Panc1 (cell line): ENCODE measurements at places on chromosomes 6 and 20.

- DNase-seq: no peak
These were observed 36.2 kb upstream of the ANGPT4 start for GRCh38 chr20:952196-952795.

- DNase-seq: no peak
These were observed 46.8 kb upstream of the FAM83C start for GRCh38 chr20:35339007-35339406.

GRCh38 chr20:62938105-62938888 lies at the start of gene GID8:
TSS of gene GID8 (plus strand) at chr20:62938147. CDS start at chr20:62941503, 3,356 bp downstream.
- no peak for DNase-seq

DNA sequence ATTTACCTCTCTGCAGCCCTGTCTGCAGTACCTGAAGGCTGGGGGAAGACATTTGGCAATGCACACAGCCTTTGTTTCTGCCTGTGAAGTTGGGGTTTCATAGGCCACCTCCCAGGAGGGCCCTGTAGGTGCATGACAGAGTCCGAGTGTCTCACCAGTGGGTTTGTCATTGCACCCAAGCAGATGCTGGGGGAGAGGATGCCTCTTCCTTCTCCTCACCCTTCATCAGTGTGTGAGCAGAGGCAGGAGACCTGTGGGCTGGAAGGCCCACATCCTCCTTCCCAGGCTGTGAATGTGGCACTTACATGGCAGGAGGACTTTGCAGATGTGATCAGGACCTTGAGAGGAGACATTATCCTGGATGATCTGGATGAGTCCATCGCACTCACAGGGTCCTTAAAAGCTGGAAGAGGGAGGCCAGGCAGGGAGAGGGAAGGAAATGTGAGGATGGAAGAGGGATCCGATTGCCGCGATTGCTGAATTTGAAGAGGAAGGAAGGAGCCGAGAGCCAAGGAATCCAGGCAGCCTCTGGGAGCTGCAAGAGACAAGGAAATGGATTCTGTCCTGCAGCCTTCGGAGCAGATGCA lies 30.4 kb downstream of the SYNJ2 start:
- DNase-seq: no peak

DNA sequence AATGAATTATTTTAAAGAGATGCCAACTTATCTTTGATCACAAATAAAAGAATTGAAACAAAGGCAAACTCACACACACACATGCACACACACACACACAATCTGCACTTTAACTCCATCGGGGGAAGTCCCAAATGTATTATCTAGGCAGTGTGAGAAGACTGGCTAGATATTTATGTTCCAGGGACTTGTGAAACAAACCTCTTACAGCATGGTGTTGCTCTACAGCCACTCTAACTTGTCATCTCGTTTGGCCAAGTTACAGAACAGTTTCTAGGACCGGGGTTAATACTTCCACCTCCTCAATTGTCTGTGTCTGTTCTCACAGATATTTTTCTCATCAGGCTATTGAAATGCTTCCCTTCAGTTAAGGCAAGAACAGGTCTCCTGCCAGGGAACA lies 855.0 kb downstream of the EPHA7 start:
- no peak for DNase-seq

DNA sequence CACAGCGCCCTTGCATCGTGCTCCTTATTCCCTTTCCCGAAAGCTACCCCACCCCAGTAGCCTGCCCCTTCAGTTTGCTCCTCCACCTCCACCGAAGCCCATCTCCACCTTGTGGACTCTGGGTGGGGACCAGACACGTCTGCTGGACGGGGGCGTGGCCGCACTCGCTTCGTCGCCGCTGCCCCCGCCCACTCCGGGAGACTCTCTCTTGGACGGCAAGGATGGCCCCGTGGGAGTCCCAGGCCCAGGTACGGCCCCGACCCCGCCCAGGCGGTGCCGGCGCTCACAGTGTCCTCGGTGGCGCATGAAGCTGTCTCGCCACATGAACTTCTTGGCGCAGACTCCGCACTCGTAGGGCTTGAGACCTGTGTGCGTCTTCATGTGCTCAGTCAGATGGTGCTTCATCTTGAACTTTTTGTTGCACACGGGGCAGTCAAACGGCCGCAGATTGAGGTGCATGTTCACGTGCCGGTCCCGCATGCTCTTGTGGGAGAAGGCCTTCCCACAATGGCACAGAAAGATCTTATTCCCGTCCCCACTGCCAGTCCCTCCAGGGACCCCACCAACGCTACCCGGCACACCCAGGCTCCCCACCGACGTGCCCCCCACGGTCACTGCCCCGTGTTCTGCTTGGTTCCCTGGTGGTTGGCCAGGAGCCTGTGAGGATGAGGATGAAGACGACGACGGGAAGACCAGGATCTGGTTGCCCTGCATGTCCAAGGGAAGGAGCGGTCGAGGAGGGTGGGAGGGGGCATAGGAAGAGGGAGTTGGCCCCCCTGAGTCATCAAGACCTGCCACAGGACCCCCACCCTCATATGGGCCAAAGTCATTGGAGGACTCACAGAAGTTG lies 1.3 kb upstream of the TAPBP start:
- no peak for DNase-seq

DNA sequence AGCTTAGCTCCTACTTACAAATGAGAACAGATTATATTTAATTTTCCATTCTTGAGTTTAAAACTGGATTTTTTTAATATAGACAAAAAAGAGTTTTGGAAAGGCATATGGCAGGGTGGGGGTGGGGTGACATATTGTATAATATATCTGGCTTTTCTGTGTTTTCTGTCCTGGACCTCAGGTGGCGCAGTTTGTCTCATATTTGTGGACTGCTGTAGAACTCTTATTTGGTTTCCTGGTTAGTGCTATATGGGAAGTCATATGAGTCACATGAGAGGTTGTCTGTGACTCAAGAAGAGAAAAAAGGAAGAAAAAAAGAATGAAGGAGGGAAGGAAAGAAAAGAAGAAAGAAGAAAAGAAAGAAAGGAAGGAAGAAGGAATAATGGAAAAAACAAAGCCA lies 131.8 kb downstream of the CLVS2 start:
- DNase-seq: no peak

GRCh38 chr6:99814230-99814928 lies 179.6 kb downstream of the MCHR2 start:
- no peak for DNase-seq

GRCh38 chr20:56730996-56731395 lies 101.9 kb downstream of the TFAP2C start:
- DNase-seq: no peak
